HFF-Myc (cell line): ENCODE measurements at places on chromosomes 11 and 22.

GRCh38 chr11:130431801-130432200 is 3.4 kb upstream of the ADAMTS8 start:
- DNase-seq, result no peak

DNA sequence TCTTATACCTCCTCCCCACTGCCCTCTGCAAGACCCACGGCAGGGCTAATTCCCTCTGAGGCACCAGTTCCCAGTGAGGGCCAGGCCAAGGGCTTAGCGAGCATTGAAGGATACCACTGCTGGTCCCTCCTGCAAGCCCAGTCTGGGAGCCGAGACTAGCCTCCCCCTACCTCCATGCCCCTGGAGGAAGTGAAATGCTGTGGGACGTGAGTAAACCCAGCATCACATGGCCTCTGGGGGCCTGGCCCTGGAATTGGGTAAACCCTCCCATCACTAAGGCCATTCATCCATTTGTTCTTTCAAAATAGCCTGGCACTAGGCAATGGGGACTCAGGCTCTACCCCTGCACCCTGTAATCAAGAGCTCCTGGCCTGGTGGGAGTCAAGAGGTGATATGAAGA is 24.7 kb downstream of the ARAP1 start:
- DNase-seq, result no peak

DNA sequence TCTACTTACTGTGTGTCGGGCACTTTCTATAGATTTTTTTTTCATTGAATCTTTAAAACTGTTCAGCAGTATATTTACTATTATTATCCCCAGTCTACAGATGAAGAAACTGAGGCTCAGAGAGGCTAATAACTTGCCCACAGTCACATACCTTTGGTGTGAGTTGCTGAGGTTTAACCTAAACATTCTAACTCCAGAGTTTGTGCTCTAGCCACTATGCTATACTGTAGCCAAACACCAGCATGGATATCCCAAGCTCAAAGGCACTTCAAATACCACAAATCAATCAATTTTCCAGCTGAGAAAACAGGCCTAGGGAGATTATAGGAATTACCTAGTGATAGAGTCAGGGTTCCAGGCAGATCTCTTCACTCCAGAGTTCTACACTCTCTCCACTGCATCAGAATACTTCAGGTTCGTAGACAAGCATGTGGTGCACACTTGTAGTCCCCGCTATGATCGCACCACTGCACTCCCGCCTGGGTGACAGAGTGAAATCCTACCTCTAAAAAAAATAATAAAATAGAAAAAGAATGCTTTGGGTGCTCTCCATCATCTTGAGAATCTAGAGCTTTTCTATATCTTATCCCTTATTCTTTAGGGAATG is 20.4 kb upstream of the UPB1 start:
- DNase-seq, result no peak

DNA sequence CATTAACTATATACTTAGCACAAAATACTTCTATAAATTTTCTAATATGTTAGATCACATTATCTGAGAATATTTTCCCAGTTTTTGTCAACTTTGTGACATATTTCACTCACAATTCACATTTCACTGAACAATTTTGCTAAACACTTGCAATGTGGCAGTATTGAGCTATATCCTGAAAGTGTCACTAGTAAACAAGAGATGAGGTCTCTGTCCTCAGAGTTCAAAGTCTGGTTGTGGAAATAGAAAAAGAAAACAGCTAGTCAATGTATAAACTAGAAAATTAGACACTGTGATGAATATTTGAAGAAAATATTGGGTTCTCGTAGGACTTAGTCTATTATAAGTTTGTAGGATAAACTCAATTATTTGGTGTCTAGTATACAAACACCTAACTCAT is 87.4 kb upstream of the CHORDC1 start:
- no peak for DNase-seq

DNA sequence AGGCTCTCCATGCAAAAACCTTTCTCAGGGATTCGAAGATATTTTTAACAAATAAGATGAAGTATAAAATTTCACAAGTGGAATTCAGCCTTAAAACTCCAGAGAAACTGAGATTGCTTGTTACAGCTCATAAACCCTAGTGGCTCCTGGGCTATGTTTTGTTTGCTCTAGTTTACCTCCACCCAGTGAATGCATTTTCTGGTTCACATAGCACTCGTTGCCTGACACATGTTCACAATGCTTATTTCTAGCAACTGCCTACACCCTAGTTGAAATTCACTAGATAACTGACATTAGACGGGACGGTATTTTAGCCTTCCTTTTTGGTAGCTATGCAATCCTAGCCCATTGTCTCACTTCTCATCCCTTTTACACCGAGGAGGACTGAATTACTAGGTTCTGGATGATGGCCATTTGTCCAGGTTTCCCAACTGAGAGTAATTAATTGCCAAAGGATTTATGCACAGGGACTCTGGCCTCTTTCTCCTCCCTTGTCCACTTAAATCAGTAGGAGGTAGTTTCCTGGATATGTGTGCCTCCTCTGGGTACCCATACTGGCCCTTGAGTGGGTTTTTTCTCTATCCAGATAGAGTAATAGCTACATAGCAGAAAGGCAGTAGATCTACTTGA is 951.6 kb downstream of the DLG2 start:
- DNase-seq, result no peak

GRCh38 chr11:96869207-96869606 is 479.4 kb downstream of the JRKL start:
- no peak for DNase-seq

- DNase-seq, result no peak
These were observed 43.7 kb downstream of the MED15 start for GRCh38 chr22:20550851-20551744.

DNA sequence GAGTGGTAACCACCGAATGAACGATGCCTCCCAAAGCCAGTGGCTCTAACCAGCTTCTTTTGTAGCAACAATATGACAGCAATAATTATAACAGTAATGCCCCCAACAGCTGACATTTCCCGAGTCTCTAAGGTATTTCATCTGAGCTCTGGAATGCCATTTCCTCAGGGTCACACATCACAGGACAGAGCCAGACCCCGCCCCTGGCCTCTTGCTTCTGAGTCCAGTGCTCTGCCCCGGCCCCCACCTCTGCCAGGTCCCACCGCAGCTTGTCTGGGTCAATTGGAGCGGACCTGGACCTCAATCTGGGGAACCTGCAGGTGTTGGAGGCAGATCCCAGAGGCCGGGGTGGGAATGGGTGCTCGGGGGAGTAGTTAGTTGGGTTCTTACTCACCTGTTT is 63.8 kb downstream of the IGLL1 start:
- no peak for DNase-seq

GRCh38 chr11:10641177-10641911 is 52.2 kb downstream of the IRAG1 start:
- DNase-seq, result no peak
